Activated CD4-positive, alpha-beta memory T cell treated with anti-CD3 and anti-CD28 coated beads, Interleukin-2, amount 10 ng/mL, durations not matched to agents 7 days and 5 days (primary cell): ENCODE measurements at places on chromosomes 2 and 18.

DNA sequence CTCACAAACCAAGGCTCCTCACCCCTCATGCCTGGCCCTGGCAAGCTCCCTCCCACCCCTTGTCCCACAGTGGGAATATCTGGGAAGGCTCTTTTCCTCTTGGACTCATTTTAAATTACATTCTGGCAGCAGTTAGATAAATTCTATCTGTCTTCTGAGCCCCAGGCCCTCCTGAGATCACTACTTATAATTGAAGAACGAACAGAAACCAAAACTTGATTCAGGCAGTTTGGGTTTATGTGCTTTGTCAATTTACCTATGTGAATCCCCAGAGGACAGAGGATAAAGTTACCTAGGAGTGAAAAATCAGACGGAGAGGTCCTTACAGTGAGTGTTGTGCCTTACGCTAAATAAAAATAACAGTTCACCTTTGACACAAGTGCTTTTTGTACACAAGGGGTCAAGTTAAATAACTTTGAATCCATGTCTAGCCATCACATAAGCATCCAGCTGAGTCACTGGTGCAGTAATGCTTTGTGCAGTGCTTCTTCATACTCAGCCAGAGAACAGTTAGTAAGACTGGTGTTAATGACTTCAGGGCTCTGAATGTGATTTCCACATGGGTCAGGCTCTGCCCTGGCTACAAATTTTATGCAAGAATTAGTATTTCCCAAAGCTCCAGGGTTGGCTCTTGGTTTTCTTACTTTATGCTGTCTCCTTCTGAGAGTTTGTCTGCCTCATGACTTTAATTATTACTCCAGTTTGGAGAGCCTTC, 329.3 kb downstream of the INSIG2 start:
- no peak for DNase-seq

- no peak for DNase-seq
Observed at GRCh38 chr2:27278010-27278409, 2.8 kb downstream of the DNAJC5G start.

GRCh38 chr2:148968301-148968700, 70.2 kb upstream of the LYPD6B start:
- no peak for DNase-seq

- DNase-seq = no peak
Observed at GRCh38 chr2:96374211-96374951, 38.8 kb downstream of the NCAPH start.

GRCh38 chr2:25664183-25664964, 9.0 kb downstream of the DTNB start:
- DNase-seq = no peak

DNA sequence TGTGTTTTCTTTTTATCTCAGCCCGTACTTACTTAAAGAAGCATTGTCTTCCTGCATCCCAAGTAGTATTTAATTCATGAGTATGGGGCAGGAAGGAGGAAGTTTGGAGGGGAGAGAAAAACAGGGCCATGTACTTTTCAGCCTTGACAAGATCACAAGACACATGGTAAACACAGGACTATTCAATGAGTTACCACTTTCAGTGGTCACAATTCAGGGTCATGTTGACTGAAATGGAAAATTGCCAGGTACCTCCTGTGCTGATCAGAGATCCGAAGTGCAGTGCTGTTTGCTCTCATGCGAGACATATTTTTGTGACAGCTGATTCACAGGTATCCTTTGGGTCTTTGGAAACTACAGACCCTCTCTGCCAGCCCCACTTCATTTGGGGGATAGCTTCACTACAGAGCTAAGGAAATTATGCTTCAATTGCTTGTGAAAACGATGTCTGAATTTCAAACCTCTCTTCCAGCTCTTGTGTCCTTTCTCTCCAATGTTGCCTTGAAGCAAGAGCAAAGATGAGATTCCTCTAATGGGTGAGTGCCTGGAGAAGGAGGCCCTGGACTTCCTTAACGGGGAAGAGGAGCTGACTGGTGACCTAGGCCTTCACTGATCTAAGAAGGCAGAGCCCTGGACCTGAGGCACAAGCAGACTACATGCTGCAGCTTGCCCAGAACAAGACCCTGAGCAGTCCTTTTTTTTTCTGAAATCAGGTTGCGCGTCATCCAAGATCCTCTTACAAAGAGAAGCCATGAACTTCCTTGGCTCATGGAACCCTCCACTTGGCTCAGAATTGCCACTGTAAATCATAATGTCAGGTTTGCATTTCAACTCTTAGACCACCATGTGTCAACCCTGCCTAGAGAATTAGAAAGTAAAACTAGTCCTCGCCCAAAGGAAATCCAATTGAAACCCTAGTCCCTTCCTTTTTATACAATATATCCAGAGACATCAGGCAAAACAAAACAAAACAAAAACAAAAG, 44.1 kb downstream of the EVA1A start:
- no peak for DNase-seq

- no peak for DNase-seq
Observed at GRCh38 chr2:237743561-237744269, 54.9 kb upstream of the RBM44 start.
